ENCODE measurements at places on chromosomes 16 and 17.

DNA sequence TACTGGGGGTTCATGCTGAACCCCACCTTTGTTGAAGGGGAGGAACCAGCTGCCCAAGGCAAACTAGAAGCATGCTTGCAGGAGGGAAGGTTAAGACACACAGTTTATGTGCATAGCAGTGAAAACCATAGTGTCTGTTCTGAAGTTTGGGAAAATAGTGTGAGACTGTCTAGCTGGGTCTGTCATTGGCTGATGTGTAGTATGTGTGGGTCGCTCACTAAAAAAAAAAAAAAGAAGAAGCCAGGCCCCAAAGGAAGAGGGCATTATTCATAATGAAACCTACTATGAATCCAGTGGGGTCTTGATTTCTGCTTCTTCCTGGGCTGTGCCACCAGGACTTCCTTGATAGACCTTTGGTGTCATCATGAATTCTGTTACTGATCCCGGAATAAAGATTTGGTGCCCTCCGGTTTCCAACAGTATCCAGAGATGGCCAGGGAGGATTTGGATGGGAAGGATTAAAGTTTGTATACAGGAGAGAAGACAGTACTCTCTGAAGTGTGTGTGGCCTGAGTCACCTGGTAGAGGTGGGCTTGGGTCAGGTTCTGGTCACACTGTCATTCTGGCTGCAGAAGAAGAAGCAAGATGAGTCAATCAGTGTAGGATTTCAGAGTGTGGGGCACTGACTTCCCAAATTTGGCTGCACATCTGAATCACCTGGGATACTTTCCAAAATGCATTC is 220.3 kb downstream of the PRKCA start:
- DNase-seq = no peak

- DNase-seq = no peak
Observed at GRCh38 chr17:64423881-64424280, 25.0 kb upstream of the MILR1 start.

DNA sequence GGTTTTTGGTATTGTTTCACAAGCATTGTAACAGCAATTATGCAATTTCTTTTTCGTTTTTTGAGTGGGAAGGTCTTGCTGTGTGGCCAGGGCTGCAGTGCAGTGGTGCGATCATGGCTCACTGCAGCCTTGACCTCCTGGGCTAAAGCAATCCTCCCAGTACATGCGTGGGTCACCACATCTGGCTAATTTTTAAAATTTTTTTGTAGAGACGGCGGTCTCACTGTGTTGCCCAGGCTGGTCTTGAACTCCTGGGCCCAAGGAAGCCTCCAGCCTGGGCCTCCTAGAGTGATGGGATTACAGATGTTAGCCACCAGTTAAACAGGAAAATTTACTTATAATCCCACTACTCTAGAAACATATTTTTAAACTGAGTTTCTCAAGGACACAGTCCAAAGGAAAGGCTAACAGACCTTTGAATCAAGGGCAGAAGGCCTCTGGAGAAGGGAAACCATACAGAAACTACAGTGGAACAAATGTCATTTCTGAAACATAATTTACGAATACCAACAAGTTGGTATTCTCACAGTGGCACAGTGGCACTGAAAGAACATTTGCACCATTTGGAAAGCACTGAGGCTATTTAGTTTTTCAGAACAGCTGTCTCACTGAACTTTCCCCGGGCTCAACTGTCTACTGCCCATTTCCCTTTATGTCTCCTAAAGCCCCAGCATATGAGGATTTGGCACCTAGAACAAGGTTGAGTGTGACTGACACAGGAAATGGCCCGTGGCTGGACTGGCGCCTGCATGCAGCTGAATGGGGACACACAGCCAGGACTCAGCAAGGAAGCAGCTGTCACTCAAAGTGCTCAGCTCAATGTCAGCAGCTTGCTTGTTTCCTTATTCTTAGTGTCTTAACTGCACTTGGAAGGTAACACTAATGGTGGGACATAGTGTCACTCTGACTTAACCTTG is 2.8 kb upstream of the PRKAR1A start:
- DNase-seq = no peak

GRCh38 chr16:88383401-88384221 is 852 bp downstream of the ZNF469 start:
- no peak for DNase-seq

- no peak for DNase-seq
Observed at GRCh38 chr17:13643180-13643579, 41.5 kb upstream of the HS3ST3A1 start.

DNA sequence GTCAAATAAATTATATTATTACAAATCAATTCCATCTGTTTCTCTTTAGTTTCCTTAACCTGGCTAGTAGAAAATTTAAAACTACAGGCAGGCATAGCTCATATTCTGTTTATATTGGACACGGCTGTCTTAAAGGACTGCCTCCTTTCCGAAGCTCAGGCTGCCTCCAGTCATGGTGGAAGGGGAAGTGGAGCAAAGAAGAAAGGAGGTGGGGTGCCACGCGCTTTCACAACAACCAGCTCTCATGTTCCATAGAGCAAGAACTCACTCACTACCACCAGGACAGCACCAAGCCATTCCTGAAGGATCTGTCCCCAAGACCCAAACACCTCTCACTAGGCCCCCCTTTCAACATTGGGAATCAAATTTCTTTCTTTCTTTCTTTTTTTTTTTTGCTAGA is 149.3 kb upstream of the KCNJ18 start:
- DNase-seq = no peak

GRCh38 chr17:57906910-57907309 is 48.3 kb downstream of the CUEDC1 start:
- no peak for DNase-seq

DNA sequence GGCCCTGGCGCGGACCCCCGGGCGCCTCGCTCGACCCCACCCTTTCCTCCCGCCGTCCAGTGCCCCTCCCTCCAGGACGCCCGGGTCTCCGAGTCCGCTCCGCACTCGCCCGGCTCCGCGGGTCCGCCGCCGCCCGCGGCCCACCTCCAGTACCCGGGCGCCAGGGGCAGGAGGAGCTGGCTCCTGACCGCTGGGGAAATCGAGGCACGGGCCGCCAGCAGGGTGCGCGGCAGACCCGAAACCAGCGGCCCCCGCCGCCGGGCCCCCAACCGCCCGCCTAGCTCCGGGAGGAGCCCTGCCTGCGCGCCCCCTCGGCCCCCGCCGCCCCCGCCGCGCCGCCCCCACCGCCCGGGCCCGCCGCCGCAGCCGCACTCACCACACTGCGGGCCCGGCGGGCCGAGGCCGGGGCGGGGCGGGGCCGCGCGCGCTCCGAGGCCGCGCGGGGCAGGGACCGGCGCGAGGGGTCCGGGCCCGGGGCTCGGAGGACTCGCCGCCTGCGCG is 333 bp downstream of the MAFG start:
- DNase-seq = no peak

DNA sequence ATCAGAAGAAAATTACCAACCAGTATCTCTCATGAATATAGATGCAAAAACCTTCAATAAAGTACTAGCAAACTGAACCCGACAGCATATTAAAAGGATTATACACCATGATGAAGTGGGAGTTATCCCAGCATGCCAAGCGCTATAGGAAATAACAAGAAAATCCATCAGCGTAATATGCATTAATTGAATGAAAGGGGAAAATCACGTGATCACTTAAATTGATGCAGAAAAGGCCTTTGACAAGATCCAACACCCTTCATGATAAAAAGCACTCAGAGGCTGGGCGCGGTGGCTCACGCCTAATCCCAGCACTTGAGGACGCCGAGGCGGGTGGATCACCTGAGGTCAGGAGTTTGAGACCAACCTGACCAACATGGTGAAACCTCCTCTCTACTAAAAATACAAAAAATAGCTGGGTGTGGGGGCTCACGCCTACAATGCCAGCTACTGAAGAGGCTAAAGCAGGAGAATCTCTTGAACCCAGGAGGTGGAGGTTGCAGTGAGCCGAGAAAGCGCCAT is 4.8 kb downstream of the CTRB2 start:
- no peak for DNase-seq

- DNase-seq = peak; percentile 29
Observed at GRCh38 chr16:31874366-31875111, 932 bp downstream of the ZNF267 start.

DNA sequence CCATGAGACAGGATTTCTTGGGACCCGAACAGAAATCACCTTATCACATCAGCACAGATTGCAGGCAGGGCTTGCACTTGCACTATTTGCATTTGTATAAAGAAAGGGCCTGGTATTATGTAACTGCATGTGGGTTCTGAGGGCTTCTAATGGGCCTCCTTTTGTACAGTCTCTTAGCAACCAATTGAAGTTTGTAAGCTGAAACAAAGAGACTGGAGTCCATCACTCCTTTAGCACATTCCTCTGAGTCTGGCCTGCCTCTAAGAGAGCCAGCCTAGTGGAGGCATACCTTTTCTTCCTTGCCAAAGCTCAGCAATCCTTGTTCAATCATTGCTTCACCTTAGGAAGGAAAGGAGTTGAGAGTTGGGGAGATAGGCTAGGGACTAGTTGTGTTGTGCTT is 387.1 kb downstream of the XYLT1 start:
- no peak for DNase-seq

DNA sequence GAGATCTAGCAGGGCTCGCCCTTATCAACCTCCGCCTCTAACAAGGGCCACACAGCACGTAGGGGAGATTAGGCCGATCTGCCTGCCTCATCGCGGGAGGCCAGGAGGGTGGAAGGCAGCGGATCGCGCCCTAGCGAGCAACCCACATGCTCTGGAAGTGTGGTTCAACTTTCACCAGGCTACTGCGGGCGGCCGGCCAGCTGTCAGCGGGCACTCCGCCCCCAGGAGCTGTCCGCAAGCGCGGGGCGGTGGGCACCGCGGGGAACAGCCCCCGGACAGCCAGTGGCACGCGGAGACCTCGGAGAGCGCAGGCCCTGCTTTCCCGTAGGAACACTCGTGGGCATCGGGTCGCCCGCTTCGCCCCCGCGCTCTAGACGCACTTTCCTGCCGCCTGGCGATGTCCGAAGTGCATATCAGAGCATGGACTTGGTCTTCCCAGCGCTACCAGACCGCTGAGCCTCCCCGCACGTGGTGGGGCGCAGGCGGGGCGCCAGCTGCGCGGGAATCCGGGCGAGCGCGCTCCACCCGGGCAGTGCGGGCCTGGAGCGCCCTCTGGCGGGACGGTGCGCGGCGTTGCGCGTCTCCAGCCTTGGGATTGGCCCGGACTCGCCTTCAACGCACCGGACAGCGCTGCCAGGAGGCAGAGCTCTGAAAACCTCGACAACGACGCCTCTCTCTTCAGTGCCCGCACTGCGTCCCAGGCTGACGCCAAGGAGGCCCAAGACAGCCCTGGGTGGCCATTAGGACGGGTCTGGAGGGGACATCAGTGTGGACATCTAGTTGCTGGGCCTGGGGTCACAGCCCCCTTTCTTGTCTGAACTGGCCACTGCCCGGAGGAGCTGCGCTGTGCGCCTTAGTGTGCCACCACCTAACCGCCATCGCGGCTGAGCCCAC is 3.6 kb upstream of the ZNHIT3 start:
- DNase-seq = peak; percentile 77

All from GM18507 (cell line).